ENCODE measurements at places on chromosomes 2 and 18.

DNA sequence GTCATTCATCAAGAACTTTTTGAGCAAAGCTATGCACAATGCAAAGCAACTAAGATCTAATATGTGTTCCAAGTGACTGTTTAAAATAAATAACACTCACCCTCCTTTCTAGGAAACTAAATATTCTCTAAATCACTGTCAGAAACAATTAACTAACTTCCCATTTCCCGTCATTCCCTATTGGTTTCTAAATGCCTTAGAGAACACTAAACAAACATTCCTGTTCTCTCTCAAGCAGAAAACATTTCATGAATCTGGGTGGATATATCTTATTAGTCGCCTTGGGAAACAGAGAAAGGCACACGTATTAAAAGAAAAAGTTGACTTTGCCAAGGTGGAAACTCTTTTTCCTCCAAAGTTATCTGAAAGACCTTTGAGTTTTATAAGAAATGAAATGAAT lies 735.2 kb downstream of the MBD2 start:
- peak; percentile 39 for DNase-seq

DNA sequence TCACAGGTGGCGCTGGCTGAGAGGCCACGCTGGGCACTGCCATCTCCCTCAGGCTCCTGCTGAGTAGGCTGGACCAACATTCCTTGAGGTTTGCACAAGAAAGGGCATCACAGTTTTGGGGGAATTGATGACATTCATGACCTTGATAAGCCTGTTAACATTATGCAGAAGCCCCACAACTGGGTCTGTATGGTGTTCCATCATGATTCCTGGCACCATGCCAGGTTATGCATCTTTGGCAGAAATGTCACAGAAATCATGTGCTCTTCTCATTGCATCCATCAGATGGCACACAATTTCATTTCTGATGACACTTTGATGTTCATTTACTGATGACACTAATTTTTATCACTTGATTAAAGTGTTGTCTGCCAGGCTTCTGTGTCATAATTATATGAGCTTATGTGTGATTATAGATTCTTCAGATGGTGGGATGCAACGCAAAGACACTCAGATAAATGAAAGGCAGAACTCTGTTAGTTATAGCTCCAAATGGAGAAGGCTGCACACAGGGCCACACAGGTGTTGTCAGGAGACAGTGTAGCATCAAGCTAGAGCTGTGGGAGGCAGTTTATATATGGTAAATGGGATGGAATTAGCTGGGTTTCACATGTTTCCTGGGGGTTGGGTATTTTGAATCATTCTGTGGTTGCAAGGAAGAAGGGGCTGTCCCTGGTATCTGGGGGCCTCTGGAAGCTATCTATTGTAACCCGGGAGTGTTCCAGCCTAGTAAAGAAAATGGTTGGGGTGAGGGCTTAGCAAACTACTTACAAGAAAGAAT lies 191.3 kb downstream of the SLC39A10 start:
- peak; percentile 20 for DNase-seq

GRCh38 chr2:171587567-171587966 lies 65.3 kb downstream of the CYBRD1 start:
- DNase-seq = no peak

- no peak for DNase-seq
These were observed 147.6 kb upstream of the CAB39 start for GRCh38 chr2:230564805-230565779.

- DNase-seq = no peak
These were observed 190.7 kb downstream of the NCKAP5 start for GRCh38 chr2:133377599-133377998.

DNA sequence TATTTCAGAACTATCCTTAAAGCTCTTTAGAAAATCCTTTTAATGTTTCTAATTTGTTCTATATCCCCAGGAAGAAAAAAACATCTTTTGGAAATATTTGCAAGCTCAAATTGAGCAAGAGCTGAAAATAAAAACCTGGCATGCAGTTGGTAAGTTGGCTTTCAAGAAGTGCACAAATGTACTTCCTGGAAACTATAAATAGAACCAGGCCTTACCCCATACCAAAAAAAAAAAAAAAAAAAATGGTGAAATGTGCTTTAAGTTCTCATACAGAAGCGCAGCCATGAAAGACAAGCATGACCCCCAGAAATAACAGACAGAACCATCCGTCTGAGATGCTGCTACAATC lies 178.5 kb downstream of the HDAC4 start:
- DNase-seq = no peak

DNA sequence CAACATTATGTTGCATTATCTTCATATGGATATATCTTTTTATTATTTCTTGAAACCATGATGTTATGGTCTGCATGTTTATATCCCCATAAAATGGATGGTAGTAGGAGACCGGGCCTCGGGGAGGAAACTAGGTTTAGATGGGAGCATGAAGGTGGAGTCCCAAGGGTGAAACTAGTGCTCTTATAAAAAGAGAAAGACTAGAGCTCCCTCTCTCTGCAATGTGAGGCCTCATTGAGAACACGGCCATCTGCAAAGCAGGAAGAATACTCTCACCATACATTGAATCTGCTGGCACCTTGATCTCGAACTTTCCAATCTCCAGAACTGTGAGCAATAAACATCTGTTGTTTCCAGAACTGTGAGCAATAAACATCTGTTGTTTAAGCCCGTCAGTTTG lies 64.0 kb downstream of the NXPH2 start:
- peak; percentile 20 for DNase-seq

- DNase-seq = peak; percentile 52
These were observed 34.8 kb upstream of the SP5 start for GRCh38 chr2:170680172-170680941.

DNA sequence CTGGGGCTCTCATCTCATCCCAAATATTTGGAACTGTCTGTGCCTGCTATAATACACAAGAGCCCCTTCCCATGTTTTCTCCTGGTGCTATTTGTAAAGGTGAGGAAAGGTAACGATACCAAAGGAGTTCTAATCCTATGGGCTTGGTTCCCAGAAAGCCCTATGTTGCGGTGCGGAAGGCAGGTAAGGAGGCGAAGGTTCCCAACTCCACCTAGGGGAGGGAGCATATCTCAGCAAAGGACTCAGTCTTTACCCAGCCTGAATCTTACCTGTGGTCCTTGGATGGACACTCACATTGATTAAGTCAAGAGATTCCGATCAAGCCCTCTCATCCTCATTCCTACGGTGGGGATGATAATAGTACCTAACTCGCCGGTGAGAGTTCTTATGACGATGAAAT lies 140.1 kb downstream of the BCL2 start:
- DNase-seq = no peak

GRCh38 chr18:3479978-3480509 lies 30.1 kb downstream of the TGIF1 start:
- no peak for DNase-seq

- no peak for DNase-seq
These were observed 29.5 kb upstream of the RBMS1 start for GRCh38 chr2:160522951-160523710.

DNA sequence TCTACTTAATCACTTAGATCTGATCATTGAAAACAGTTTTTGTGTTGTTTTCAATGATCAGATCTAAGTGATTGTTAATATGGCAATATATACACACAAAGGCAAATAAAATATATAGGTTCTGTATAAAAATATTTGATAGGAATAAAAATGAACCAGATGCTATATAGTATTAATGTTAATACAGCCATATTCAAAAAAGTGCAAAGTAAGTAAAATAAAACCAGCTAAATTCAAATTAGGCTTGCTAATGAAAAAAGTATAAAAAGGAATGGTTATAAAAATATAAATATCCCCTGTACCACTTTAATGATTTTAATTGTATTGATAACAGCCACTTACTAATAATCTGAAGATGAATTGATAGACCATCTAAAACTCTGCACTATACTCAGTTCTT lies 38.4 kb downstream of the VPS54 start:
- no peak for DNase-seq

DNA sequence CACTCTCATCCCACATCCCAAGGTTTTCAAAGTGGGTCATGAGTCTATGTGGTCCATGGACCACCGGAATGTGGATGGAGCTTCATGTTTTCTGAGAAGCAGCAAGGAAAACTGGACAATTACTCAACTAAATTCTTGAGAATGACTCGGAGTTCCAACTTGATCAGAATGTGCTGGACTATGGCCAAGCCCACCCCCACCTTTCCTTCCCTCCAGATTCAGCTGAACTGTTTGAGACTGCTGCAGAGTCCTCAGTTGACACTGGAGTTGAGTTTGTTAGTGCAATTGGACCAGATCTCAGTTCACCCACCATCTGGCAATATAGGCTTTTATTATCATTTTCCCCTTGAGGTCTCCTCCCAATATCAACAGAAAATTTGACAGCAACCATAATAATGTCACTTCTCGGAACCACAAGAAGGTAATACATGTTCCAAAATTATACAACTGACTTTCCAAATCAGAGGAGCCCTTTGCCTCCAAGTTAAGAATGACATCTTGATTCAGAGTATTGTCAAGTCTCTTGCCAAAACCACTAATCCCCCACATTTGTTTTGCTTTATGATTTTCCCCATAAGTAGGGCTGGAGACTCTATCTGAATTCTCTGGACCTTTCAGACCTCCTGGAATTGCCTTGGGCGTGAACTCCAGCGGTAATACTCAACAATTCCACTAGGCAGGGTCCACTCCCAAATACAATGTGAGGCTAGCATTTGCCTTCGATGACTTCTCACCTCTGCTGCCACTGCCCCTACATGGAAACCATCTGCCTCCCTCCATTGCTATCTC lies 8.8 kb downstream of the COL4A4 start:
- no peak for DNase-seq

- no peak for DNase-seq
These were observed 913.4 kb downstream of the CBLN2 start for GRCh38 chr18:71630696-71631095.

DNA sequence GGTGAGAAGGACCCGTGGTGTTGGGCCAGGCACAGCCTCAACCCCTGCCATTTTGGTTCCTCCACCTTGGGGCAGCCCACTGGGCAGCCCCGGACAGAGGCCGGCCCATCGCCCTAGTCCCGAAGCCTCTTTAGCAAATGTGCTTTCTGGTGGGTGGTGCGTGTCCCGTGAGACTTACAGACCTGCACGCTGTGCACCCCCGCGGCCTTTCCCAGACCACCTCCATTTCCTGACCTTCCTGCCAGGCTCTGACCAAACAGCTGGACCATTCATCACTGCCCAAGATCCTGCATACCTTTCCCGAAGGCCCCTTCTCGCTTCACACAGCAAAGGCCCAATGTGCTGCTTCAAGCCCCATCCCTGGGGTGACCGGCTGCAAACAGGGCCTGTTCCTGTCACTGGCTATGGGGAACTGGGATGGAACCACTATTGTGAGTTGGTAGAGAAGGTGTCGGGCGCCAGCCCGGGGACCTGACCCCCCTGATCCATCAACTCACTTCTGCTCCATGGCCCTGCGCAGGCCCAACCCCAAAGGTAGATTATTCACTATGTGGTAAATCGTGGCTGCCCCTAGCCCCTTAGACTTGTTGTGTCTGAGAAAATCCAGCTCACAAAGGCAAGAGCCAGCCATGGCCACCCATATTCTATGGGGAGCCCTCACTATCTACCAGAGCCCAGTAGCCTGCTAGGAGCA lies 341.0 kb downstream of the EIPR1 start:
- DNase-seq = no peak

DNA sequence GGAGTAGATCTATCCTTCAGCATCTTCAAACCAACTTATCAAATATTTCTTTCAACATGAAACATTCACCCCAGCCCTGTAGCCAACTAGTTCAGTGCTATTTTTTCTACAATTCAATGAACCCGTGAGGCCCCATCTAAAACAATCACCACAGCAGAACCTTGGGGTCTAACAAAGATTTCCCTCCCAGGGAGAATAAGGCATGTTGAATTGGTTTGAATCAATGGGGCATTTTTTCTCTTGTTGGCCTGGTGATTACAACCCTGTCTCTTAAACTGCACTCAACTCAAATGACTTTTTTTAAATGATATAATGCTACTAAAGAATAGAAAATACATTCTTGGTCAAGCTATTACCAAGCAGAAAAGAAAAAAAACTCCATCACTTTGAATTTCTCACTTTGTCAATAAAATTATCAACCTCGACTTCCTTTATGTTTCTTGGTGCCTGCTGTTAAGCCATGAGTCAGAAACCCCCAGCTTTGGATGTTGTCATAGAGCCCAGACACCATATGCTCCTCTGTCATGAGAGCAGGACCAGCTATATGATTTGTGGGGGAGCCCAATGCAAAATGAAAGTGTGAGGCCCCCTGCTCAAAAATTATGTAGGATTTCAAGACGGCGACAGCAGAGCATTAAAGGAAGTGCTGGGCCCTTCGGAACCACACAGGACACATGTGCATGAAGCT lies 282.4 kb downstream of the MEIS1 start:
- peak; percentile 80 for DNase-seq

- no peak for DNase-seq
These were observed 42.3 kb downstream of the GATA6 start for GRCh38 chr18:22211657-22212056.

DNA sequence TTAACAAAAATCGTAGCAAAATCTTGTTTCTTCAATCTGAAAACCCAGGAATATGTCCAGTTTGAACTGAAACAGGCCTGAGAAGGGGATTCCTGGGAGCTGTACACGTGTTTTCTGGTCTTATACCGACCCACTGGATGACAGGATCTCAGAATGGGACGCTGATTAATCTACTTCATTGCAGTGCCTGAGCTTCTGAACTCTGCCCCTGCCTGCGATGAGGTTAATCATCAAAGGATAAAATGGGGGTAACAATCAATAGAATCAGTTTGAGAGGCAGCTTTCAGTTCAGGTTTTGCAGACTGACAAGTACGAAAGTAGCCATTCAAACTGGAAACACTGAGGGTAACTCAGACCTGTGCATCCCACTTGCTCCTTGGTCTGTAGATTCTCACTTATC lies 273.9 kb upstream of the REV1 start:
- DNase-seq = no peak

DNA sequence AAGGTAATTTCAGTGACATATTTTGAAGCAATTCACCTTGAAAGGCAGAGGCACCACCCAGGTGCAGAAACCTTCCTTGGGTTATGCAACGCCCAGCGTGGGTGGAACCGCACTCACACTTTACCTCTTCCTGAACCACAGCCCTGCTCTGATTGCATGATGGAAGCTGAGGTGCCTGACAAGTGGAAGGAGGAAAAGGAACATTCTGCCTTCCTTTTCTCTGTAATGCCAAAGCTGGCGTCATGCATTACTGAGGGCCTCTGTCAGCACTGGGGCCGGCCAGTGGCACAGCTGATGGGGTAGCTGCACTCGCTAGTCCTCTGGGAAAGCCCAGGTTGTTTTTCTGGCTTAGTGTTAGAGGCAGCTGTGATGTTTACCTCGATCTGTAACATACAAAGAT lies 266.5 kb downstream of the NEDD4L start:
- DNase-seq = peak; percentile 49
